ENCODE measurements at places on chromosomes 5 and 9.
A peak's percentile ranks its signal among the peaks of the same experiment; 100 is the strongest.

- DNase-seq, result no peak
Observed at GRCh38 chr5:113027431-113027830, 50.8 kb downstream of the DCP2 start.

DNA sequence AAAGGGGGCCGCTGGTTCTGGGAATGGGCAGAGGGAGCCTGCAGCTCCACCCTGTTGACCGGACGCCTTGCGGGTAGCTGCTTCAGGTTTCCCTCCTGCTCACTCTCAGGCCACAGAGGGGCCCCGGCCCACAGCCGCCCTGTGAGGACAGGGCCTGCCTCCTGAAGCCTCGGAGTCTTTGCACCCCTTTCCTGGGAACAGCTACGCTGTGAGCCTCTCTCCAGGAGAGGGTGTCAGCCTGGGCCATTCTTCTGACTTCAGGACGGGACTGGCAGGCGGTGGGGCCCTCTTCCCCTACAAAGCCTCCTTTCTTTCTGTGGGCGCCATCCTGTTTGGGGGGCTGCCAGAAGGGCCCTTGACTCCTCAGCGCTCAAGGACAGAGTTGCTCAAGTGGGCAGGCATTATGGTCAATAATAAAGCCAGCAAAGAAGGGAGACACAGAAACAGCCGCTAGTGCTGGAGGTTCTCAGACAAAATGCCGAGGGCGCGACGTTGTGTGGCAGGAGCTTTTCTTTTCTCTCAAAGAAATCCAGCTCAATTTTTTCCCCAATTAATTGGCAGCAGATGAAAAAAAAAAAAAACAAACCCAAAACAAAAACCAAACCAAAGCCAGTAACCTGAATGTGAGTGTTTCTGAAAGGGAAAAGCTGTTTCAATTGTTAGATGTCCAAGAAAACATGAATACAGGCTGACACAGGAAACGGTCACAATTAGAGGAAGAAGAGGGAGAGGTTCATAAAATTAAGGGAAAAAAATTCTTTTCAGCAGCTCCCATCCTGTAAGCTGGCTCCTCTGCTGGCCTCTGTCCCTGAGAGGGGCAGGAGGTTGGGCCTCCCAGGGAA lies 12.8 kb upstream of the SLC25A51 start:
- no peak for DNase-seq

DNA sequence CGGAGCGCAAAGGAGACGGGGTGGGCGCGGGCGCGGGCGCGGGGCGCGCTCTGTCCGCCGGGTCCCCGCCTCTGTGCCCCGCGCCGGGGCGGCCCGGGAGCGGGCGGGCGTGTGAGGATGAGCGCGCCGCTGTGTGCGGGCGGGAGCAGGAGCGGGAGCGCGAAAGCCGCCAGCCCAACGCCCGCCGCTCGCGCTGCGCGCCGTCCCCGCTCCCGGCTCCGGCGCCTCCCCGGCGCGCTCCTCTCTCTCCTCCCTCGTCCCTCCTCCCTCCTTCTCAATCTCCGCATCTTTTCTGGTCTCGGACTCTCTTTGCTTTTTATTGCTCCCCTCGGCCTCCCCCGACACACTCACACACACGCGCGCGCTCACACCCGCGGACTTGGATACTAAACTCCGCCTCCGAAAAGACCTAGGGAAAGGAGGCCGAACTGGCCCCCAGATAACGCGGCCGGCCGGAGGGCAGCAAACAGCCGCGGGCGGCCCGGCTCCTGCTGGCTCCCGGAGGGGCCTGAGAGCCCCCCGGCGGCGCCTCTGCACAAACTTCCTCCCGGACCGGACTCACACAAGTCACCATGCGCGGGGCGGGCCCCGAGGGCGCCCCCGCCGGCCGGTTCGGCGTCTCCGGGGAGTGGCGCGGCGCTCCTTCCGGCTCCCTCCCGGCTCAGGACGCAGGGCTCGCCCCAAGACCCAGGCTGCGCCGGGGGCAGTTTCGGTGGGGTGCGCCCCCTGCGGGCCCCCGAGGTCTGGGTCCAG lies at the start of gene FIBCD1:
FIBCD1 (minus strand) TSS at position 596 of the 753 bp plus-strand sequence. CDS start 640 bp downstream, outside the sequence.
- DNase-seq, result no peak

- DNase-seq, result peak; percentile 55
Observed at GRCh38 chr5:134554319-134555222, 29.1 kb downstream of the JADE2 start.

Measured in CD4-positive, alpha-beta T cell treated with Interleukin-2 at 100 ng/mL for 4 hours (primary cell).